ENCODE measurements at places on chromosomes 3 and 15.

DNA sequence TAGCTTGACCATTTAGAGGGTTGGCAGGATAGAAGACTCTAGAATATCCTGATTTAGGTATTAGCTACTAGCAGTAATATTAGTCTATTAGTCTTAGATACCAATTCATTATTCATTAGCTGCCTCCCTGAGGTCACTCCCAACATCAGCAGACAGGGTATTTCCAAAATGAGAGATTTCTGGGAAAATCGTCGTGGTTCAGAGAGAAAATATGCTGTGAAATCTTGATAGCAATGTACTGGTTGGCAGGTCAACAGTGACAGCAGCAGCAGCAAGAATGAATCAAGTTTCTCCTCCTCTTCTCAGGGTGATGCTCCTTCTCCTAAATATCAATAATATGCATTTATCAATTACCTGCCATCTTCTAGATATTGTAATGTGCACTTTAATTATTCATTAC is 41.3 kb upstream of the ROBO1 start:
- no peak overlapping the region for H3K27ac ChIP-seq
- H3K4me3 ChIP-seq, result no peak overlapping the region
- no peaks in the 10 kb centered on the region for H3K27me3 ChIP-seq

- H3K36me3 ChIP-seq, result no peaks in the 10 kb centered on the region
- DNase-seq, result no peak
- peaks cover 10% of the 10 kb centered on the region for H3K27me3 ChIP-seq
- no peak overlapping the region for H3K27ac ChIP-seq
Measured at GRCh38 chr15:40302288-40302886, 5.3 kb downstream of the PLCB2 start.

DNA sequence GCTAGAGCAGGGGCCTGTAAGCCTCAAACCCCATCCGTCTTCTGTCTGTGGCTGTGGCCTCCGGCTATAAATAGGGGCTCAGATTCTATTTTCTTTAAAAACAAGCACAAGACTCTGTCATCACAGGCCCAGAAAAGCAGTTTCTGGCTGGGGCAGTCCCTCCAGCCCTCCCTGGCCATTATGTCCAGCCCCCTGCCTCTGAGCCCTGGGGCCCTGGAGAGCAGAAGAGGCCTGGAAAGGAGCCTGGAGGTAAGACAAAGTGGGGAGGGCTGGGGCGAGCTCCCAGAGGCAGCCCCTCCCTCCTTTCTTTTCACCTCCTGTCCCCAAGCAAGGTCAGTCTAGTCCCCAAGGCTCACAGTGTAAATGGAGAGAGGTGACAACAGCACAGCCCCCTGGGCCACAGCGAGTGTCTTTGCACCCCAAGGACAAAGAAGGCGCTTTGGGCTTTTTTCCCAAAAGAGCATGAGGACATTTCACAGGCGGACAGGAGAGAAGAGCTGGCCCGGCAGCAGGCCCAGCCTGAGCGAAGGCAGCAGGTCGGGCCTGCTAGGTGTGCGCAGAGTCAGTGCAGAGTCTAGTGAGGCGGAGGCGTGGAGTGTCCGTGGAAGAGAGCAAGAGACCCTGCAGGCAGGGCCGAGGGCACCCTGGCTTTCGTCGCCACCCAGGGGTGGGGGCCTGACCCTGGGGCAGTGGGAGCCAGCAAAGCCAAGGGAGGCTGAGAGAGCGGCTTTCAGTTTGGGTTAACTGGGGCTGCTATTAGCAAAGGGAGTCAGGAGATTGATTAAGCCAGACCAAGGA is 188.3 kb downstream of the TBC1D2B start:
- H3K27me3 ChIP-seq, result no peaks in the 10 kb centered on the region
- DNase-seq, result no peak
- no peak overlapping the region for H3K4me3 ChIP-seq
- H3K27ac ChIP-seq, result peak overlapping the region; percentile 18
- peaks cover 26% of the 10 kb centered on the region for H3K4me1 ChIP-seq

DNA sequence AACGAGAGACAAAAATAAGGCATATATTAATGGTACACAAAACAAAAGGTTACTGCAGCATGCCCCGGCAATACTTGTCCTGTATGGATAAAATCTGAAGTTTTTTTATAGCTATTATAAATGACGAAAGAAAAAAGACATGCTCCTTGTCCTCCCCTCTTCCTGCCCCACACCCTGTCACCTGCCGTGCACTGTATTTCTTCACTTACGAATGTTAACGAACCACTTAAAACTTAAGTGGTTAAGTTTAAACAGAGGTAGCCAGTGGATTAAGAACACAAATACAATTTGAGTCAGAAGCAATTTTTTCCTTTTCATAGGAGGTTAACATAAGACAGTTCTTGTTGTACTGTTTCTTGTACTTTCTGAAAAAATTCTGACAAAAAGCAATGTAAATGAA is 799.1 kb upstream of the NECTIN3 start:
- H3K27ac ChIP-seq, result no peak overlapping the region
- H3K4me1 ChIP-seq, result no peaks in the 10 kb centered on the region
- H3K27me3 ChIP-seq, result no peaks in the 10 kb centered on the region
- H3K4me3 ChIP-seq, result no peak overlapping the region
- H3K36me3 ChIP-seq, result no peaks in the 10 kb centered on the region
- no peak for DNase-seq

GRCh38 chr3:175146258-175146657 is 287.1 kb downstream of the NAALADL2 start:
- DNase-seq, result no peak
- H3K36me3 ChIP-seq, result no peaks in the 10 kb centered on the region
- H3K4me1 ChIP-seq, result no peaks in the 10 kb centered on the region
- H3K4me3 ChIP-seq, result no peak overlapping the region

GRCh38 chr3:115626006-115626409 is 2.7 kb downstream of the GAP43 start:
- H3K4me3 ChIP-seq, result no peak overlapping the region
- H3K4me1 ChIP-seq, result peaks cover 13% of the 10 kb centered on the region
- H3K27ac ChIP-seq, result no peak overlapping the region

DNA sequence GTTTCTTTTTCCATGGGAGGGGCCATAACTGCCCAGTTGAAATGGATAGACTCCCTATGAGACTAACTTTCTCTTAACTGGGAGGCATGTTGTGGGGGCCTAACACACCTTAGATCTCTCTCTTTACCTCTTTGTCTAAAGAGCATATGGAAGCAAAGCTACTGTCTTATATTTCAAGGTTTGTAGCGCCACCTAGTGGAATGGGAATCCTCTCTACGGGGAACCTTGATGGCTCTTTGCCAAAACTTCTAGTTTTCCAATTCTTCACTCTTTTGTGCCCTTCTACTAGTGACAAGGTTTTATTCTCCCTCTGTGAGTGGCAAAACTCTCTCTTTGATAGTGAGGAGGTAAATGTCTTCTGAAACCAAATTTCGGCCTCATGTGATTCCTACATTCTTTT is 1030.4 kb upstream of the CADM2 start:
- no peak for DNase-seq
- H3K4me3 ChIP-seq, result no peak overlapping the region
- no peaks in the 10 kb centered on the region for H3K27me3 ChIP-seq
- no peak overlapping the region for H3K27ac ChIP-seq

DNA sequence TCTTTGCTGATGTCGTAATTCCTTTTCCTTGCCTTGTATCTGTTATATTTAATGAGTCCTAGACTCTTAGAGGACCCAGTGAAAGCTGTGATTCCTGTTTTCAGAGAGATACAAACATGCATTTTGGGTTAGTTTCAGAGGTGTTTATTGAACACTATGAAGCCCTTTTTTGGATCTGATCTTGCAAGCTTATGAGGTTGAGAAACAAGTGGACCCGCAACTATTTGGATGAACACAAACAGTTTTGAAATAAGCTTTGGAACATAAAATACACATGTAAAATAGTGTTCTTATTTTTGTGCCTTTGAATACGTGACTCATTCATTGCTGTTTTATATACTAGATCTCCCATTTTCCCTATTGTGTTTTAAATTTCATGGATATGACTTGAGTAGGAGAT is 33.5 kb downstream of the SNRK start:
- H3K27me3 ChIP-seq, result no peaks in the 10 kb centered on the region
- H3K4me1 ChIP-seq, result peaks cover 4% of the 10 kb centered on the region
- no peaks in the 10 kb centered on the region for H3K36me3 ChIP-seq
- DNase-seq, result no peak
- no peak overlapping the region for H3K4me3 ChIP-seq
- no peak overlapping the region for H3K27ac ChIP-seq

GRCh38 chr3:194314388-194315068 is 36.6 kb downstream of the CPN2 start:
- DNase-seq, result no peak
- peaks cover 59% of the 10 kb centered on the region for H3K27me3 ChIP-seq
- H3K4me3 ChIP-seq, result peak overlapping the region; percentile 50
- H3K36me3 ChIP-seq, result no peaks in the 10 kb centered on the region

DNA sequence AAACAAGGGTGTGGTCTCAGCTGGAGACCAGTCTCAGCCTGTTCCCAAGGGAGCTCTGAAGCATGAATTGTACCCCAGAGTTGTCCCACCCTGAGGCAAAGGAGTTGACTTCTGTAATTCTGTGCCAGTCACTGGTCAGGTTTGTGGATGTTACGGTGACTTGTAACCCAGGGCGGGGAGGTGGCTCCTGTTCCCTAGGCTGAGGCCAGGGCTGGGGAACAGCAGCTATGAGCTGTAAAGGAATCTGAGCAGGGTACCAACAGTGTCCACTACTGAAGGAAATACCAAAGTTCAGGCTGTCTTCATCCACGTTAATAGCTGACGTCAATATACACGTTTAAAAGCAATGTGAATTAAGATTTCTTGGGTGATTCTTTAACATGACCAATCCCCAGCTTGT is 266.2 kb downstream of the ABHD5 start:
- no peak overlapping the region for H3K27ac ChIP-seq
- H3K36me3 ChIP-seq, result no peaks in the 10 kb centered on the region
- no peak for DNase-seq
- no peak overlapping the region for H3K4me3 ChIP-seq
- H3K27me3 ChIP-seq, result peaks cover 19% of the 10 kb centered on the region

All from astrocyte (in vitro differentiated cells and primary cell).